ENCODE measurements at places on chromosomes 1 and 21.

DNA sequence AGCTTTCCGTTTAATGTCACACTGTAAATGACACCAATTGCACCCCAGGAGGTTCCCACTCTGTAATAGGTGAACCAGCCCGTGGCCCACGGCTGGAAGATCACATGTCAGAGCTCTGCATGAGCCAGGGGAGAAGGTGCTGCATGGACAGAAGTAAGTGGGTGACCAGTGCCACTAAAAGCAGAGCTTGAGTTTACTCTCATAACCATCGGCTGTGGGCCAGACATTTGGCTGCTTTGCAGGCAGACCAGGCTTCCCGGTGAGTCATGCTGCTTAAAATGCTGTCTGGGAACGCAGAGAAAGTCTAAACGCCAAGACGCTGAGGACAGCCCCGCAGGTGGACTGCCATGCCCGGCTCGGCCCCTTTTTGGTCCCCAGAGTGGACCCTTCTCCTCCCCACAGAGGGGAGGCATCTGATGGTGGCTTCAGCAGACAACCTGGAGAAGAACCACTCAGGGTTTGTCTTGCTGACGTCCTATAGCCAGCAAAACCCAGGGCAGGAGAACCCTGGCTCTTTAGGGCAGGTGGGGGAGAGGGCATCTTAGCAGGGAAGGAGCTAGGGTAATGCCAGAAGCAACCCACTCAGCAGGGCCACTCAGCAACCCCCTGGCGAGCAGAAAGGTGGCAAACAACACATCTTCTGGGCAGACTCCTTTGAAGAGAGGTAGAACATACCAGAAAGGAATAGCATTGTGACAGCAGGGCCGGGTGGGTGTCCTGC is 7.3 kb downstream of the KIAA2013 start:
- no peak for DNase-seq

- no peak for DNase-seq
These were observed 10.9 kb downstream of the ADAMTS1 start for GRCh38 chr21:26834181-26834905.

DNA sequence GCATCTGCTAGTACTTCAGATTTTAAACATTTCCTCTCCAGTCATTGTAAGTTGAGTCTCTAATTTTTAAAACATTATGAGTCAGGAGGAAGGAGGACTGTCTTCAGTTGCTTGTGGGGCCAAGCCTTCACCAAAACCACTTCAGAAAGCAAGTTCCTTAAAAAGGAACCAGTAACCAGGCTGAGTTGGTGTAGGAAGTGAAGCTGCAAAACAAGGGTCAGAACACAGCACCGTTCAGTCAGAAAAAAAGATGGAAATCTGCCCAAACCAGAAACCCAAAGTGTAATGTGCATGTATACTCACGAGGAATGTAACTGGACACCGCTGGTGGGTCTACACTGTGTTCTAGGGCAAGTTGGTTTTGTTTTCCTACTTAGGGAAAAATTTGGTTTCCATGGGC is 402.1 kb downstream of the SETD4 start:
- no peak for DNase-seq

DNA sequence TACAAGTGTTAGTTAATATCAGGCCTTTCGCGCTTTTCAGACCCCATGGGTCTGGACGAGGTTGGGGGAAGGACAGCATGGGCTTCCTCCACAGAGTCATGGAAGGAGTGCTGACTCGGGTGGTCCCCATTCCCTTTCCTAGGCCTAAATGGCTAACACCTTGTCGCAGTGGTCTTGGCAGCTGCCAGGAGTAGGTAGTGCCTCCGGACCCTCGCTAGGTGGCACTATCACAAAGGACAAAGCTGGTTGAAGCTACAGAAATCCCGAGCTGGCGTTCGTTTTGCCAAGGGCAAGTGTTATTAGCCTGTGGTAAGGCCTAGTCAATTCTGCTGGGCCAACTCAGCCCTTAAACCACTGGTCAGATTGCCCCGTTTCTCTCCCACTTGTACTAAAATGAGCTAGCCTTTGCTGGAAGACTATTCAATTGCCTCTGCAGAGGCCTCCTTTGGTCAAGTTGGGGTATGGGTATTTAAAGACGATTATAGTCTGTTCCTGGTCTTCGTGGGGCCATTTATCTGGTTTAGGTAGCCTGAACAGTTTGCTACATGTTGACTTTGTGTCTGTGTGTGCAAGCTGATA is 1.1 kb upstream of the UBE2Q1 start:
- no peak for DNase-seq

- no peak for DNase-seq
These were observed 29.7 kb upstream of the LDLRAP1 start for GRCh38 chr1:25513666-25514065.

All from 8988T (cell line).